Activated CD4-positive, CD25-positive, alpha-beta regulatory T cell (primary cell): ENCODE measurements at places on chromosomes 11 and 22.

DNA sequence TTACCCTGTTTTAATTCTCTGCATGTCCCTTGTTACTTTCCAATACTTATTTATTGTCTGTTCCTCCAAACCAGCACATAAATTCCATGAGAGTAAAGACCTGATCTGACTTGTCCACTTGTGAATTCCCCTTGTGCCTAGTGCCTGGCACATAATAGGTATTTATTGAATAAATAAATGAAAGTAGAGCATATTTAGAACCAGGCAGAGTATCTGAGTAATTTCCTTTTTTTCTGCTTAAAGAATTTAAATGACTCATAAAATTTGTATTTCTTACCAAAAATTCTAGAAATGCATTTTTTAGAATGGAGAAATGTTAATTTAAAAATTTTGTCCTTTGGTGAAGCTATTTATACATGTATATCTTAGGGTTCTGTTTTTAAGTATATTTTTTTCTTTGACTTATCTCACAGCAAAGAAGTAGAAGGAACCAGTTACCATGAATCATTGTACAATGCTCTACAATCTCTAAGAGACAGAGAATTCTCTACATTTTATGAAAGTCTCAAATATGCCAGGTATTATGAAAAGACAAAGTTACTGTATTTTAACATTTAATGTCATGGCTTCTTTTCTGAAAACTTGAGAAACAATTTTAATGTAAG lies 96.8 kb downstream of the ATM start:
- no peak for DNase-seq

- no peak for DNase-seq
These were observed 30.6 kb downstream of the DRD2 start for GRCh38 chr11:113444502-113445123.

GRCh38 chr11:128738942-128739341 lies 45.1 kb downstream of the FLI1 start:
- DNase-seq: no peak

DNA sequence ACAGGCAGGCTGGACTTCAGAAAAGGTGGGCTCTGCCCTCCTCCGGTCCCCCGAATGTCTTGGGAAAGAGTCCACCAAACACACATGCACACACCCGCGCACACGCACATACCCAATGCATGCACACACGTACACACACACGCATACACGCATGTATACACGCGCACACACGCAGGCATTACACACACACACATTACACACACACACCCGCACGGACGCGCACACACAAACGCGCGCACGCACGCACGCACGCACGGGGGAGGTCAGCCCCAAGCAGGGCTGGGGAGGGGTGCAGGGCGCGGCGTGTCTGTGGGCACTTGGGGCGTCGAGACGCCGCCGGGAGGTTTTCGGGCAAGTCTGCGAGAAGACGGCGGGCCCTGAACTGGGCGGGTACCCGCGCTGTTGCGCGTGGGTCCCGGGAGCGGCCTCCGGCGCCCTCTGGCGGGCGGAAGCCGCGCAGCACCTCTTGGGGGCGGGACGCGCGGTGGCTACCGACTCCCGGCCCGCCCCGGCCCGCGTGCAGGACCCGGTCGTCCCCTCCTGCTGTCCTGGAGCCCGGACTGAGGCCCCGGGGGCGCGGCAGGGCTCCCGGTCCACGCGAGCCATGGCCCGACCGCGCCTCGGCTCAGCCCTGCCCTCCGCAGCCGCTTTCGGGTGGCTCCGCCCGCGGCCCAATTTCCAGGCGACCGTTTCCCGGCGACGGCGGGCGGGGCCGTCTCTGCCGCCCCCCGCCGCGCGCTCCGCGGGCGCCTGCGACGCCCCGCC lies 3.6 kb downstream of the SEPTIN5 start:
- peak; percentile 68 for DNase-seq

DNA sequence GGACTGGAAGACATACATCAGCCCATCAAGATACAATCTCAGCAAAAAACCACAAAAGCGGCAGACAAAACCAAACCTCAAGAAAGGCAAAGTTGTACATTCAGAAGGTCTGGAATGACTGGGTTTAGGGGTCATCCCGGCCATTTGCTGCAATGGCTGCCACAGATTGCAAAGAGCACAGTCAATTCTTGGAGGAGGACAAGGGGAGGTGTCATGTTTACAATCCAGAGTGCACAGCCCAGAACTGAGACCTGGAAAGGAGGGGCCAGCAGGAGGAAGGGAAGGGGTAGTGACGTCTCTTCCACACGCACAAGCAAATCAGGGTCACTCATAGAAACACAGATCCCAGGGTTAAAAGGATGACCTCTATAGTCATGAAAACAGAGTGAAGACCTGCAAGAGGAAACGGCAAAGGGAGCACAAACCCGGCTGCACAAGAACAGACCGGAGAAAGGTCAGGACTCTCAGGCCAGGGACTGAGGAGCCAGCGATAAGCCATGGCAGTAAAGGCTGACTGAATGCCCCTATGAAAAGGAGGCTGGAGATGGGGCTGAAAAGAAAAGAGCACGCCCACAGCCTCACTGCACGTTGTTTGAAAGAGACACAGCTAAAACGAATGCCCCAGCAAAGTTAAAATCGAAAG lies 18.2 kb upstream of the MUC5AC start:
- DNase-seq: no peak

DNA sequence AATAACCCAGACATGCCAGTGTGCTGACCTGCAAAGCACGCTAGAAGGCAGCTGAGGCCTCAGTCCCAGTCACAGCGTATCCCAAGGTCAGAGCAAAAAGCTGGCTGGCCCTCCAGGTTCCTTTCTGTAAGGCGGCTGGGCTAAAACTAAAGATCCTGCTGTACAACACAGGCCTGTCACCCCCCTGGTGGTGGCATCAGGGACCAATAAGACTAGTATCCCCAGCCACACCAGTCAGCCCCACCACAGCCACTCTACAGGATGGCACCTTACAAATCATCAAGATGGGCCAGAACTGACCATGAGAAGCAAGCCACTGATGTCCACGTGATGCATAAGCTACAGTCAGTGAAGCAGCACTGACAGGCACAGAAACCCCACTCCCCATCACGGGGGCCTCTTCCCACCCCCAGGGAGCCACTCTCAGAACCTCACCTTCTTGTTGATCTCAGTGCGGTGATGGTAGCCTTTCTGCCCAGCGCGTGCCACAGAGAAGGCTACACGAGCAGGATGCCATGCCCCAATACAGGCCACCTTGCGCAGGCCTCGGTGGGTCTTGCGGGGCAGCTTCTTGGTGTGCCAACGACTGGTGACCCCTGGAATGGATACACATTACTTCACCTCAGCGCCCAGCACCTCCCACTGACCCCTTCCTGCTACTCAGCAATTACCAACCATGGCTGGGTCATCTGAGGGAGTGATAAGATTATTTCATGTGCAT lies 5.0 kb downstream of the RPL3 start:
- DNase-seq: no peak

DNA sequence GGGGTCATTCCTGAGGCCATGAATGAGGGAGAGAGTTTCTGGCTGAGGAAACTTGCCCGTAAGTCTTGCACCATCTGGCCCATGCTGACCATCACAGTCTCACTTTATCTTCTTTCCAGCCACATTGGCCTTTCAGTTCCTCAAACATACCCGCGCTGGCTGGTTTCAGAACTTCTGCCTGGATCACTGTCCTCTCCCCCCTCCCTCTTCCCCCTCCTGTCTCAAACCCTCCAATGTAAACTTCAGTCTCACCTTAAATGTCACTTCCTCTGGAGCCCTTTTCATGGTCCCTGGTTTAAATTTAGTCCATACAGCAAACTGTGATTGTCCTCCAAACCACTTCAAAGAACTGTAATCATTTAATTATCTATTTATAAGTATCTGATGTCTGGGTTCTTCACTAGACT lies 3.7 kb upstream of the TMEM109 start:
- DNase-seq: no peak

- DNase-seq: no peak
These were observed 3.9 kb upstream of the SMIM38 start for GRCh38 chr11:69151836-69152235.

DNA sequence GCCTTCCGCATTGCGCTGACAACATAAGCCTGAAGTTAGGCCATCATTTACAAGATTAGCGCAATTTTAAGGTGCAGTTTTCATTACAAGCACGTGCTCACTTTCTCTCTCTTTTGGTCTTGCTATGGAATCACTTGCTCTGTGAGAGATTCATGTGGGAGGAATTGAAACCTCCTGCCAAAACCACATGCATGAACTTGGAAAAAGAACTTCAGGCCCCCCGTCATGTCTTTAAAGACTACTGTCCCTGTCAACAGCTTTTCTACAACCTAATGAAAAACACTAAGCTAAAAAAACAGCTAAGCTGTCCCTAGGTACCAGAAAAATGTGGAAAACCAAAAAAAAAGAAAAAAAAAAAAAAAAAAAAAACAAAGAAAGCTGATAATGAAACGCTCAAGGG lies 1707.6 kb upstream of the RAG2 start:
- DNase-seq: no peak

- no peak for DNase-seq
These were observed 35.9 kb upstream of the NUP50 start for GRCh38 chr22:45127866-45128265.

DNA sequence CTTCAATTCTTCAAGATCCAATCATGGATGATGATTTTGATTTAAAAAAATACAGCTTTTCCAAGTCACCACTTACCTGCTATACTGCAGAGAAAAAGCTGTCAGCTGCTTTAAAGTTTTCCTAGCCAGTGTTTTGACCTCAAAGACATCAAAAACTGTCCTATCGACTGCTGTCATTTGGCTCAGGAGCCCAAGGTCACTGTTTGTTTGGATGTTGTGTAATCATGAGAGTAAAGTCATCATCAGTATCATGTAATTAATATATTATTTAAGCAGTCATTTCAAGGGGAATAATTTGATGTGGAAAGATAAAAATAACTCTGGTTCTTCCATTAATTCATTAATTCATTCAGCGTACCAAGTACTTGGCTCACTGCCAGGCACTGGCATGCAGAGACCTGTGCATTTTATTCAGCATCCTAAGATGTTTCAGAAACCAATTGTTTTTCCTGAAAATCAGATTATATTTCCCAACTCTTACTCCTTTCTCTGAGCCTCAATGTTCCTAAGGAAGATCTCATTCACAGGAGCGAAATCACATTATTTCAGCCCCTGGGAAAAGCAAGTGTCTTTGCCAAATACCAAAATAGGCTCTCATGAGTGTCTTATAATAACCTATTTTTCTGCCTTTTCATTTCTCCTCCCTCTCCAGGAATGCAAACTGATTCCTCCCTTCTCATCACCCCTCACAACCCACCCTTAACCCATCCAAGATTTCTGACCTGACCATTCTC lies 59.9 kb downstream of the SLC1A2 start:
- DNase-seq: no peak

DNA sequence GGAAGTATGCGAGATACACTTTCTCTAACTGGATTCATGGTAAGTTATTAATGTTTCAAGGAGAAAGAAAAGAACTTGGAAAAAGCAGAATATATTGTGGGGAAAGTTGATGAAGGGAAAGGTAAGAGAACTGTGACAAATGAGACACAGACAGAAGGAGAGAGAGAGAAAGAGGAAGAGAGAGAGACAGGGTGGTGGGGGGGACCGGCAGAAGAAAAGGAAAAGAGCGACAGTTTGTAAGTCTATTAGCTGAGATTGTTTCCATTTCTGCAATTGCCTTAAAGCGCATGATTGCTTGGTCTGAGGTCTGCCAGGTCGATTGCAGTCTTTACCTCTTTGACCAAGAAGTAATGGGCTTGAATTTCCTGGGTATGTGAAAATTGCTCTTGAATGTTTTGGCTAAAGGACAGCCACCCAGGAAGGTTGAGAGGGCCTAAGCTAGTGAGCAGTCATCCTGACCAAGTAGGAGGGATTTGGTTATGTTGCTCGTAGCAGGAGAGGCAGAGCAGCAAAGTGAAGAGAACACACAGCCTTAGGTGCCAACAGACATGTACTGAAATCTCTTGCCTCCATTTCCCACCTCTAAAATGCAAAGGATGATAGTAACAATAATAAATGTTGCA lies 23.6 kb upstream of the TMA7B start:
- DNase-seq: no peak
